ENCODE measurements at places on chromosomes 2 and 18.

DNA sequence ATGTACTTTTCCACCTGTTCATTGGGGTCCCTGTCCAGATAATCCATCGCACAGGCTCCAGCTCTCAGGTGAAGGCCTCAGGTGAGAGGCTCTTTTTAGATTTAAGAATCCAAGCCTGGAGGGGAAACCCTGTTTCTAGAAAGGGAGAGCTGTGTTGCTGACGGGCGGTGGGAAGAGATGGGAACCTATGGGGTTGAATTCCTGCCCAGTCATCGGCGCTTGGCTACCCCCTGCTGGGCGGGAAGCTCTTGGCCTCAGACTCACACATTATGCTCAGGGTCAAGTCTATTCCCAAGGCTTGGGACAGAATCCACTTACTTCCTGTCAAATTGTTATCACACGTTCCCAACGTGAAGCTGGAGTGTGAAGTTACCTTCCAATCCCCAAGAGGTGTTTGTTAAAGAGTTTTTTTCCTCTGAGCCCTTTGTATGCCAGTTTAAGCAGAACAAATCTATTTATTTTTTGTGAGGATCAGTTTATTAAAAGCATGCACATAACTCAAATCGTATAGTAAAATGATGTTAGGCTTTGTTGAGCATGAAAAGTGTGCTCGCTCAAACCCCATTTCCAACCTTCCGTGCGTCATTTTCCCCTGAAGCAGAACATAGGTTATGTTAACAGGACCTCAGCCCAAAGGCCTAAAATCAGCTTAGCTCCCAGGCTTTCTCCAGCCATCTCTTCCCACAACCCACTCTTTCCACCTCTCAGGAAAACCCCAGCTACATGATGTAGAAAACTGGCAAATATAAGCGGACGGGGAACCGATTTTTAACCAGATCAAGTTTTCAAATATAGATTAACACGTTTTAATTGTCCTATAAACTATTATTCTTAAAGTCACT, 181.7 kb upstream of the ETAA1 start:
- peak; percentile 87 for DNase-seq

DNA sequence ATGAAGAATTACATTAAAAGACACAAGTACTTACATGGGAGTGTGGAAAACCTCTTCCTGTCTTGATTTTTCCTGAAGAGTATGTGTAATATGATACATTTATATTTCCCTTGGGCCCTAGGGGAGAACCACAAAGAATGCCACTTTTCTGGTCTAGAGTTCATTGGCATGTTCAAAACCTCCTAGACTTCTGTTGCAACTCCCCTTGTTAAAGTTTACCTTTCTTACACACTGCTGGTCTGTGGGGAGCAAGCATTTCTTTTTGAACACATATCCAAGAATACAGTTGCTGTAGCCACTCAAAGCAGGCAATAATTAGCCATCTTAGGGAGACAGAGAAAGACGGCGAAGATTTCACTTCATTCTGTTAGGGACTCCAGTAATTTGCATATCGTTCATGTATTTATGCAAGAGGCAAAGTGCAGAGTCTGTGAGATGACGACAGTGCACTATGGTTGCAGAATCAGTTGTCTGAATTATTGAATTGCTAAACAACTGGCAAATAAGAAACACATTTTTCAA, 103.5 kb downstream of the NOL4 start:
- peak; percentile 7 for DNase-seq

GRCh38 chr2:99504844-99505584, 15.2 kb upstream of the REV1 start:
- no peak for DNase-seq

GRCh38 chr18:28582724-28583123, 405.8 kb upstream of the CDH2 start:
- no peak for DNase-seq

GRCh38 chr2:8324901-8325300, 357.0 kb upstream of the ID2 start:
- no peak for DNase-seq

DNA sequence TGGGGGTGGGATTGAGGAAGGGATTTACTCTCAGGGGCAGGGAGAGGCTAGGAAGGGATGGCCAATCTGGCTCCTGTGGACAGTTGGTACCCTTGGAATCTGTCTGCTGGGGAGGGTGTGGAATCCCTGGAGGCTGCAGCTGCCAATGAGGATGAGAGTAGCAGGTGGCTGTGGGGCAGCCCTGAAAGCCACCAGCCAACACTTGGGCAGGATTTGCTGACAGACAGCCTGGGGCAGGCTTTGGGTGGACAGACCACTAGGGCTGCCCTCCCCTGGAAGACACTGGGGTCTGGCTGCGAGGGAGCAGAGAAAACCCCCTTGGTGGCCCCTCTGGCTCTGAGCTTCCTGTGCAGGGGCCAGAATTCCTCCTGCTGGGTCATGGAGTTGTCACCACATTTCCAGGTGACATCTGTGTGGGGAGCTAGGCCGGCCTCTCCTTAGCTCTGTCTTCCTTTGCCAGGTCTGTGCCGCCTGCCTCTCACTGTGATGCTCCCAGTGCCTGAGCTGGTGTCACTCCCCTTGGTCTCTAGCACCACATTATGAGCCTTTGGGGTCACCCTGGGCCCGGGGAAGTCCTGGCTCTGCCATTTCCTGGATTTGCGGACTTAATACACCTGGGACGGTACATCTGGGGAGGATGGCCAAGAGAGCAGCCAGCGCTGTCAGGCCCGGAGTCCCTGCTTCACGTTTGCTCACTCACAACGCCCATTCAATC, 13.4 kb upstream of the ARHGEF4 start:
- no peak for DNase-seq

- DNase-seq = peak; percentile 78
These were observed 6.5 kb upstream of the YWHAQ start for GRCh38 chr2:9637330-9637729.

DNA sequence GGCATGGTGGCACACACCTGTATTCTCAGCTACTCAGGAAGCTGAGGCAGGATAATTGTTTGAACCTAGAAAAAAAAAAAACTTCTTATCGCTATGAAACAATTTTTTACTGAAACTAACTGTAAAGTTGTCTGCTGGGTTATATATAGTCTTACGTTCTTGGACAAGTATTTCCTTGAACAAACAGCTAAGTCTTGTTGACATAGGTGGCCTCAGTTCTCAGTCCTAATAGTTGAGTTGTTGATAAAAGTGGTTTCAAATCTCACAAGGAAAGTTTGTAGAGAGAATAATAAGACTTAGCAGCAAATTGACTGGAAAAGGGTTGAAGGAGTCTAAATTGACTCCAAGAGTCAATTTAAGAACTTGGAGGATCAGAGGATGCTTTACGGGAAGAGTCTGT, 166.5 kb upstream of the KCNJ3 start:
- DNase-seq = no peak

DNA sequence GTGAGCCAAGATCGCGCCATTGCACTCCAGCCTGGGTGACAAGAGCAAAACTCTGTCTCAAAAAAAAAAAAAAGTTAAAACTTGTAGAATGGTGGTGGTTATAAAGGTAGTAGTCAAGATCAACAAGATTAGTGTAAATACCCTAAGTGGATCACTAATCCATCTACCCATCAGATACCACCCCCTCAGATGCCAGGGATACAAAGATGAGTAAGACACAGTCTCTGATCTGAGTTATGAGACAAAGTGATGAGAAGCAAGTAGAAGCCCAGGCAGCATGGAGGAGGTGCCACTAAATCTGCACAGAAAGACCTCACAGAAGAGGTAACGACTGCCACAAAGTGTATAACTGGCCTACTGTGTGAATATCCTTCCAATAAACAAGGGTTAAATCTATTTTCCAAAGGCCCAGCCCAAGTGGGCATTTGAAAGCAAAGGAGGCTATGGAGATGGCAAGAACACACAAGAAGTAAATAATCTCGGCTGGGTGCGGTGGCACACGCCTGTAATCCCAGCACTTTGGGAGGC, 20.2 kb downstream of the NFE2L2 start:
- DNase-seq = no peak

GRCh38 chr2:18849841-18850578, 260.6 kb upstream of the NT5C1B start:
- no peak for DNase-seq

GRCh38 chr2:98508709-98509066, 64.0 kb downstream of the INPP4A start:
- DNase-seq = no peak

DNA sequence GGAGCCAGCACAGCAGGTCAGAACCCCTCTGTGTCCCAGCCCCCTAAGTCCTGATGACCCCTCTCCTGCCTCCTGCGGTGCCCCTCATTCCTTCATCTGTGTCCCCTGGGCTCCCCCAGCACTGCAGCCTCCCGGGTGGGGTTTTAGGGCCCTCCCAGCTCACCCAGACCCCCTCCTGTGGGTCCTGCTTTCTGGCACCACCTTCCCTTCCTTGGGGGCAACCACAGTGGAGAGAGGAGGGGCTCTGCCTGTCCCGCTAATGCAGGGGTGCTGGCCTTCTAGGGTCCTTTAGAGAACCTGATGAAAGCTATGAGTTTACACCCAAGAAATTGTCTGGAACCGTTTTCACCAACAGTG, 42.7 kb upstream of the ALPP start:
- no peak for DNase-seq

GRCh38 chr18:24964216-24964615, 387.8 kb downstream of the ZNF521 start:
- DNase-seq = no peak

DNA sequence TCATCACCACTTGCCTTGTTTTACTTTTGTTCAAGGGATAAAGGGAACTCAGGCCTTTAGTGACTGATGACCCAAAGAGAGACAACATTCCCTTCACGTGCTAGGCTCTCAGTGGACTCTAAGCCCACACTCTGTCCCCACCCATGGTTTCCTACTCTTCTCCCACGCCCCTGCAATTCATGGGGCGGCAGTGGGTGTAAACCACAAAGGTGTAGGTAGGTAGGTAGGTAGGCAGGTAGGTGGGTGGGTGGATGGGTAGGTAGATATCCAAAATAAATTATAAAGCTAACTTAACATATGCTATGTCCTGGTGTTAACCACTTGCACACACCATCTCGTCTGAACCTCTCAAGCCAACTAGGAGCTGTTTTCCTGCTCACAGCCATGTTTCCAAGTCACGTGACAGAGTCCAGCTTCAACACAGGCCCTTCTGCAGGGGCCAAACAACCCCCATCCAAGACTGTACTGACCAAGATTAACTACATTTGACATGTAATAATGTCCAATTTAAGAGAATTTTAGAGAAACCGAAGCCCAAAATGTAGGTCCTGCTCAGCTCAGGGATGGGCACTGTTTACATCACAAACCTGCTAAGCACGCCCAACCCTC, 33.7 kb downstream of the DNMT3A start:
- DNase-seq = no peak

GRCh38 chr2:237858294-237859081, 935 bp upstream of the RAMP1 start:
- peak; percentile 58 for DNase-seq

- DNase-seq = peak; percentile 88
These were observed 4.7 kb upstream of the HPCAL1 start for GRCh38 chr2:10297959-10298531.

GRCh38 chr2:176876493-176877103, 336.0 kb upstream of the HNRNPA3 start:
- no peak for DNase-seq

DNA sequence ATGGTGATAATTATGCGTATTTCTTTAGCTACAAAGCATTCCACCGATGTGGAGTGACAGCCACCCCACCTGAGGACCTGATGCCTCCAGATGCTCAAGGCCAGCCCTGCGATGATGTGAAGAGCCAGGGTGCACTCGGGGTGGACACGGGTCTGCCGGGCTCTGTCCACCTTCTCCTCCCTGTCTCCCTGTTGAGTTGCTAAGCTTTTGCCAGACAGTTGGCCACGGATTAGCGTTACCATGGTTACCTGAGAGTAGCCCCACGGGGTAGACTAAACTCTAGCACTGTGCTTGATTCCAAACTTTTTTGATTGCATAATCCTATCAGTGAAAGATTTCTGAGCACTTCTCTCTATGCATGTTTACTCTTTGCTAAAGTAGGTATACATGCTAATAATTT, 86.2 kb downstream of the SMIM21 start:
- DNase-seq = no peak

DNA sequence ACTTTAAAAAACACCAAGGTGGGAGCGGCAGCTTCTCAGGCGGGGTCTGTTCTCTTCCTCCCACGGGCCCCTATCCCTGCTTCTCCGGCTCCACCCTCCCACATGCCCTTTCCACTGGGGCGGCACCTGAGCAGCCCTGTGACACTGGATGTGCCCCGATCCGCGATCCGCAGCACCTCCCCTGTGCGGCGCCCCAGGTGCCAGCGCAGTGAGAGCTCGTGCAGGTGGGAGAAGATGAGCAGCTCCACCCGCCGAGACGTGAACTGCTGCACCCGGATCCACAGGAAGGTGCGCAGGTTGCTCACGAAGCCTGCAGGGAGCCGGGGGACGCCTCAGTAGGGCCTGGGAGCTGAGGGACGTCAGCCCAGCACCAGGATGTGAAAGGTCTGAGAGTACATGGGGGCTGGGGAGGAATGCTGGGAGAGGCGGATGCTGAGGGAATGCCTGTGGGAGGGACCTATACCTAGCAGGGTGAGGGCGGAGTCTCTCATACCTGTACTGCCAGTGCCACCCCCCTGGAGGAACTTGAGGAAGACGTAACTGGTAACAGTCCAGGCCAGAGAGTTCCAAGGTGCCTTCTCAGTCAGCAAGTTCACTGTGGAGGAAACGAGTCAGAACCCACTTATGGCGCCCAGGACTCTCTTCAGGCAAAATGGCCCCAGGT, 2.8 kb downstream of the ABCB6 start:
- DNase-seq = no peak

DNA sequence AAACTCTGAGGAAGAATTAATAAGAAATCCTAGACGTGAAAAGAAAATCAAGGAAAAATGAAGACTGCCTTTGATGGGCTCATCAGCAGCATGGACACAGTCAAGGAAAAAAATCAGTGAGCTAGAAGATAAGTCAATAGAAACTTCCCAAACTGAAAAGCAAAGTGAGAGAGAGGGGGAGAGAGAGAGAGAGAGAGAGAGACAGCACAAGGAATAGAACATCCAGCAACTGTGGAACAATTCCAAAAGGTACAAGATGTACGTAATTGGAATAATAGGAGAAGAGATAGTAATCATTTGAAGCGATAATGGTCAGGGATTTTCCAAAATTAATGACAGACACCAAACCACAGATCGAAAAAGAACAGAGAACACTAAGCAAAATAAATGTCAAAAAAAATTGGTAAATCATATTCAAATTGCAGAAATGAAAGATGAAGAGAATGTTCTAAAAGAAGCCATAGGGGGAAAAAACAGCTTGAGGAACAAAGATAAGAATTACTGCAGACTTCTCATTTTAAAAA, 54.5 kb downstream of the TBC1D8 start:
- no peak for DNase-seq

DNA sequence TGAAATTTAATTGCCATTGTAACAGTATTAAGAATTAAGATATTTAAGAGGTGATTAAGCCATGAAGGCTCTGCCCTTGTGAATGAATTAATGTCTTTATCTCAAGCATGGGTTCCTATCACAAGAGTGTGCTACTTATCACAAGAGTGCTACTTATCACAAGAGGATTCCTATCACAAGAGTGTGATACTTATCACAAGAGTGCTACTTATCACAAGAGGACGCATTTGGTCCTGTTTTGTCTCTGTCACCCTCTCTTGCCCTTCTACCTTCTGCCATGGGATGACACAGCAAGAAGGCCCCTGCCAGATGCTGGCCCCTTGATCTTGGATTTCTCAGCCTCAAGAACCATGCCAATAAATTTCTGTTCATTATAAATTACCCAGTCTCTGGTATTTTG, 13.2 kb upstream of the COL5A2 start:
- DNase-seq = no peak
